ENCODE measurements at places on chromosomes 2 and 18.

GRCh38 chr2:100940766-100941645 lies 61.1 kb upstream of the RPL31 start:
- DNase-seq = no peak

DNA sequence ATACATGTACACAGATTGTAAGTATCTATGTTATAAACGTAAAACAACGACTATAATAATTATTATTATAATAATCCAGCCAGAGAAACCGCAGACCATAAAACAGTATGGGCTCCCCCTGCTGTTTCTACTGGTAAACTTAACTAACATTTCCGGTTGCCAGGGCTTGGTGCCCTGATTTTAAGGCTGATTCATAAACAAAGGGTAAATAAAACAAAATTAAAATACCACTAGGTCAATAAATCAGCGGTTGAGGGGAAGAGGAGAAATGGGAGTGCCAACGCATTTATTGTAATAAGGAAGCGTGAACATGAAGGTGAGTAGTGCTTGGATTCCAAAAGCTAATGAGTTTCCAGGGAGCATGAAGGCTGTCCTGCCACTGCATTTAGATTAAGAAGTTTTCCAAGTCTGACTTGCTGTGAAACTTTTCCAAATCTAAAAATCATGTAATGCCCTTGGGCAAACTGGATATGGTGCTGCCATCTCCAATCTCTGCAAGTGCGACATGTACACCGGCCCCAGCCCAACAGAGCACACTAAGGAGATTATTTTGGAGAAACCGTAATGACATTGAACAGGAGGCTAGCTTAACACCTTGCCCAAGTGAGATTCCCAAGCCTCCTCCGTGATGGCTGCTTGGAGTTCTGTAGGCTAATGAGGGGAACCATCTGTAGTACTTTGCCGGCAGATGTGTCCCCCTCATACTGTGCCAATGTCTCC lies 50.7 kb upstream of the HNRNPA3 start:
- peak; percentile 32 for DNase-seq

DNA sequence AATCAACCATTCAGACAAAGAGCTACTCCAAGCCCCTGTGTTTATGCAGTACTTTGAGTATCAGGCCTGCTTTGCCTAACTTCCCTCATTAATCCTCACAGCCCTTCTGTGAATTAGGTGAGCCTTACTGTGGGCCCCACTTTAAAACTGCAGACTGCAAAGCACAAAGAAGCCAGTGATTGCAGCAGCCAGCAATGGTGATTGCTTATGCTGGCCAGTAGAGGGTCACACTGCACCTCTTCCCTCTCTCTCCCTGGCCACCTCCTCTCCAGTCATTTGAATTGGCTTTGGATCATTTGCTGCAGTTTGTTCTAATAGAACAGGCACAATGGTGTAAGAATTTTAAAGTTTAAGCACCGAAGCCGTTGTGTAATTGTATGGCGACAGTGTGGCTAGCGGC lies 229.9 kb downstream of the AGPS start:
- DNase-seq = peak; percentile 83

DNA sequence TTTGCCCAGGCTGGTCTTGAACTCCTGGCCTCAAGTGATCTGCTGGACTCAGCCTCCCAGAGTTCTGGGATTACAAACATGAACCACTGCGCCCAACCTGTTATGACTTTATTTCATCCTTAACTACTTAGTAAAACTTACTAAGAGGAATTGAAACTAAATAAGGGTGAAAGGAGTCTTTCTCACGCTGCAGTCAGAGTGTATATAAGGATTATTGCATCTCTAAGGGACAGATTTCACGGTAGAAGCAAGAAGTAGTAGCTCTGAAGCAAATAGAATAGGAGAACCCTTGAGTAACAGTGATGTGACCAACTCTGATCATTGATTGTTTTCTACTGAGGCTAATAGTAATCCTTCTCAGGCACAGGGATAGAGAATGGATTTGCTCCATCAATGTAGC lies 960.1 kb downstream of the CPS1 start:
- DNase-seq = no peak

- DNase-seq = peak; percentile 9
Measured at GRCh38 chr2:228535396-228535795, 353.9 kb upstream of the SPHKAP start.

- no peak for DNase-seq
Measured at GRCh38 chr2:20602803-20603202, 48.1 kb downstream of the HS1BP3 start.

- no peak for DNase-seq
Measured at GRCh38 chr2:101580528-101580927, 105.6 kb upstream of the RFX8 start.

DNA sequence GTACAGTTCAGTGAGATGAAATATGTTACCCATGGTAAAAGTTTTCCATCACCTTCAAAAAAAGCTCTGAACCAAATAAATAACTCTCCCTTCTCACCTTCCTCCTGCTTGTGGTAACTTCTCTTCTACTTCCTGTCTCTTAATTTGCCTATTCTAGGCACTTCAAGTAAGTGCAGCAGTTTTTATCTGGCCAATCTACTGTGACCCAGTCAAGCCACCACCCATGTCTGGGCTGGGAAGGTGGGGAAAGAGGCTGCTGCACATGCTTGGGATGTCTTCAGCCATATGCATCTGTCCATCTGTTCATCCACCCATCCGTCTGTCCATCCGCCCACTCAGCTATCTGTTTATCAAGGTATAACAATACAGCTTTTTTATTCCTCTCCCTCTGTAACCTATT lies 31.6 kb downstream of the ZNF532 start:
- DNase-seq = no peak

DNA sequence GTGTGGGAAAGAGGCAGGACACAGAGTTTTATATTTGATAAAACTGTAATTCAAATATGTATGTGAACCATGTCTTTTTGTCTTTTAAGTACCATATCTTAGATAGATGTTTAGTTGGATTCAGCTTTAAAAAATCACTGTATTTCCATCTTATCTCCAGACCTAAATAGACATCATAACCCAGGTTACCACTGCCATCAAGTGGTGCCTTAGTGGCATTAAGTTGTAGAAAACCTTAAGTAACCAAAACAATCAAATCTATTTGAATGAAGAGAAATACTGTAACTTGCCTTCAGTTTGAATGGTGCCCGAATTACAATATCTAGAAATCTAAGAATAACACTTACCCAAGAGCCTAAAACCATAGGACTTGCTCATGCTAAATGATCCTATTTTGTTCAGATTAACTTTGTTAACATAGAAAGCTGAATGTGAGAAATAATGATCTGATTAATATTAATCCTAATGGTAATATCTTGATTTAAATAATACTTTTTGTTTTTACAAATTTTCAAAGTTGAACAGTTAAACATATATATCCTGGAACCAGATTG lies 92.5 kb upstream of the MAP2 start:
- DNase-seq = peak; percentile 67

DNA sequence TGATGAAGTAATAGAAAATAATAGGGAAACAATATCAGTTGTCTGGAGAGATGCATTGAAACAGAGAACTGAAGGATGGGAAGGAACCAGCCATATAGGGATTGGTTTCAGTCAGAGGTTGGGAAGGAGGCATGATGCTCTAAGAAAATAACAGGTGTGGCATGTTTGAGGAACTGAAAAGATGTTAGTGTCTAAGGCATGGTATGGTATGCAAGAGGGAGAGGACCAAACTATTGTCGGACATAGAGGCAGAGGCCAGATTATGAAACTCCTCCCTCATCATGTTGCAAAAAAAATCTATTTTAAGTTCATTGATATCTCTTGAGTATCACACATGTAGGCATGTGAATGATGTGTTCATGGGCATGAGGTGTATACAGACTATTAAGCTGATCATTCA lies 48.9 kb upstream of the EMILIN2 start:
- no peak for DNase-seq

- no peak for DNase-seq
Measured at GRCh38 chr2:120383631-120384340, 37.9 kb downstream of the INHBB start.

GRCh38 chr18:68438983-68439382 lies 275.9 kb downstream of the TMX3 start:
- peak; percentile 74 for DNase-seq

DNA sequence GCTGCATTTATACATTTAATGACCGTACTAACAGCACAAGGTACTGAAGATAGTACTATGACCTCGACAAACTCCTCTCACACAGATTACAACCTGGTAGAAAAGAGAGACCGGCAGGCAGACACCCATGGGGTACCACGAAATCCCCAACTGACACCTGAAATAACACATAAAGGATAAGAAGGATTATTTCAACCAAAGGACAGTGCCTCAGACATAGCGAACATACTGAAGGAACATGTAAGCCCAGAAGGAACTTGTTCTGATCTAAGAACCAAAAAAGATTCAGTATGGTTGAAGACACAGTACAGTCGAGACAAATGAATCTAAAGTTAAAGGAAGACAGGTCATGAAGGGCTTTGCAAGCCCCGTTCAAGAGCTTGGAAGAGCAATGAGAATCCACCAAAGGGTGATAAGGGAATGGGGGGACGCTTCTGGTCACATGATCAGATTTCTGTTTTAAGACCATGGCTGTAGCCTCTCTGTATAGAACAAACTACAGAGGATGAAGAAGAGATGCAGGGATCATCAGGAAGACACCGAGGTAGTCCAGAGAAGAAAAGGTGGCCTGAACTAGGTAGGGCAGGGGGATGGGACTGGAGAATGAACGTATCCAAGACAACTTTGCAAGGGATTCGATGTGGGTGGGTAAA lies 902 bp downstream of the MCFD2 start:
- no peak for DNase-seq

DNA sequence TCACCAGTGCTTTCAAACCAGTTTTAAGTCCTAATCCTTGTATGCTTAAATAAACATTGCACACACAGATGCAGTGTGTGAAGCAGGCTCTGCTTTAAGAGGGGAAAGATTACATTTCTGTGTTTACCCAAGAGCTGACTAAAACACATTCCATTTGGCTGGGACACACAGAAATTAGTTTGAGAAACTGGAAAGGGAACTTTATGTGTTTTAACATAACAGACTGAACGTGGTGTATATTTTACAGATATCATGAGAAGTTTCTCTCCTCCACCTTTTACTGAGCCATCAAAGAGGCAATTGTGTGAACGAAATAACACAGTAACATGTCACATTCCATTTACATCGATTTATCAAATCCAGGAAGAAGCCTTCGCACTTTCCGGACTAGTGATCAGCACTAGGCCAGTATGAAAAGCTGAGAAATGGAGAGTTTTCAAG lies 121.8 kb downstream of the MAIP1 start:
- peak; percentile 75 for DNase-seq

DNA sequence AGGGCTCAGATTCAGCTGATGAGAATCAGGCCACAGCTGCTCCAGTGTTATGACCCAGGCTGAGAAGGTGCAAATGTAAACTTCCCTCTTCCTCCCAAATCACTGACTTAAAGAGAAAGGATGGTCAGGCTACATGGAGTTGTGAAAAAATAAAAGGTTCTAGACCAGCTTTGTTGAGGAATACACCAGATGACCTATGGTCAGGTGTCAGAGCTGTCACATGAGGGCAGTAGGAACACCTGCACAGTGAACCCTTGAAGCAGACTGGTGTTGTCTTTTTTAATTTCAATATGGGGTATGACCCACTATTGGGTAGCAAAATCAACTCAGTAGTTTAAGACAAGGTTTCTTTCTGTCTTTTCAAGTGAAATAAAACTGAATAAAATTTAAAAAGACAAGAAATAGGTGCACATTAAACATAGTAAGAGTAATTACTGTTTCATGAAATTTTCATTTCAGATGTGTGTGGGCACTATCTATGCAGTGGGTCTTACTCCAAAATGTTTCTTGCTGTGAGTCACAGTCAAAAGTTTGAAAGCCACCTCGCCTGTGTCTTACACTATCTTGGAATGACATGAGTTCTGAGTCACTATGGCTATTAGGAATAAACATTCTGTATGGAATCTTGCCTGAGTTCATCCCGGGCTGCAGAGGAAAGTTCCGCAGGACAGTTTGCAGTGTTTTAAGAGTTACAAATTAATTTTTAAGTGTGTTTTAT lies 83.6 kb downstream of the ACVR1 start:
- DNase-seq = no peak

GRCh38 chr2:163610817-163611556 lies 124.8 kb downstream of the FIGN start:
- DNase-seq = no peak

- no peak for DNase-seq
Measured at GRCh38 chr18:10036479-10036878, 122.7 kb downstream of the VAPA start.

DNA sequence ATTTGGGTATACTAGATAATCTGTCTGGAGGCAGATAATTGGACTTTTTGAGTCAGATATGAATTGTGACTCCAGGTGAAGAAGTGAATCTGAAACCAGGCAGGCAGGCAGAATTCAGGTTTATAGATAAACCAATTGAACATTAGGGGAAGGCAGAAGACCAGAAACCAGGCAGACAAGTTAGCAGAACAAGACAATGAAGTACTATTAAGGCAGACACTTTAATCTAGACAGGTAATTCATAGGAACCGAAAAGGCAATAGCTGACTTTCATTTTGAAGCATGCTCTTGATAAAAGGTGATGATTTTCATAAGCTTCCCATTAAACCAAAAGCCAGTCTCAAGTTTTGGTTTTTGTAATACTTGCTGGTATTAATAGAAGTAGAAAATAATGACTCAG lies 19.3 kb upstream of the SLC4A10 start:
- no peak for DNase-seq

GRCh38 chr2:152607793-152608300 lies 109.4 kb downstream of the PRPF40A start:
- no peak for DNase-seq

DNA sequence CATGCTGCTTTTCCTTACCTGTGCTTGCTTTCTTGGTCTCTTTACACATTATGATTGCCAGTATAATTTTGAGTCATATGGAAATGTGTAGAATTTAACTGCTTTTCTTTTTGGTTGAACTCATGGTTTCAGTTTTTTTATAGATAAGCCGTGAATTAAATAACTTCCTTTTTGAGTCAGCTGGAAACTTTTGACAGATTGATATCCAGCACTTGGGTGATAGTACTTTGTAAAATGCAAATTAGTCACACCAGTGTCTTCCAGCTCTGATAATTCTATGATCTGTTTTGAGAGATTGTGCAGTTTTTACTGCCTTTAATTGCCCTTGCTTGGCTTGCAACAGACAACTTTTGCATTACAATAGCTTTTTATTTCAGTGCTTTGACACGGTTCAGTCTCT lies 86.4 kb downstream of the NCOA1 start:
- DNase-seq = no peak

DNA sequence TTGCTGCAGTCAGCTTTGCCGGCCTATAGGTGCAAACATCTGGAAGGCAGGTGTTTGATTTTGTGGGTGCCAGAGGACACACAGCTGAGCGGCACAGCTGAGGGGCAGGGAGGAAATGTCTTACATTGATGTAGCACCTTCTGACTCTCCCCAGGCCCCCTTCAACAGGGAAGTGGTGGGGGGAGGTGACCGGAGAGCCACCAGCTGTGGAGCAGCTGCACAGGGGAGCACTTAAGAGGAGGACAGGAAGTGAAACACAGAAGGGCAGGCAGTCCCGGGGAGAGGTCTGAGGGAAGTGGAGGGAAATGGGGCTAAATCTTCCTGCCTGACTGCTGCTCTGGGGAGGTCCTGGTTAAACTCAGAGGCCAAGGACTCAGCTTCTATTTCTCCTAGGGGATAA lies 409.1 kb downstream of the TNS1 start:
- peak; percentile 37 for DNase-seq

Measured in eye (tissue), 1 donor.